Right ventricle myocardium inferior (tissue), 1 donor: ENCODE measurements at places on chromosomes 4 and X.

GRCh38 chr4:150886597-150886996, 128.5 kb downstream of the LRBA start:
- DNase-seq, result no peak

GRCh38 chr4:183515411-183515810, 10.6 kb downstream of the ING2 start:
- no peak for DNase-seq

DNA sequence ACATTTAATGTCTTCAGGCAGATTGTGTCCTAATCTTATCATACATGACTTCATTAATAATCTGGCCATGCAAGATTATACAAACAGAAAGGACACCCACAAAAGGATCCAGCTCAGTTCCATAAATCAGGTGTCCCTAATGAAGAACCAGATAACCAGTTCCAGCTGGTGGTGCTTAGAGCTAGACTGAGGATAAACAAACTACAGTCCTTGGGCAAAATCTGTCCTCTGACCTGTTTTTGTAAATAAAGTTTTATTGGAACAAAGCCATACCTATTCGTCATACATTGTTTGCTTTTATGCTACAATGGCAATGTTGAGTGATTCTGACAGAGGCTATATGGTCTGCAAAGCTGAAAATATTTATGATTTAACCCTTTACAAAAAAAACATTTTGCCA, 199.5 kb downstream of the MID1IP1 start:
- DNase-seq, result no peak

GRCh38 chr4:54277691-54278090, 48.6 kb downstream of the PDGFRA start:
- no peak for DNase-seq

GRCh38 chr4:2754848-2755819, 1.0 kb downstream of the TNIP2 start:
- DNase-seq, result no peak

- no peak for DNase-seq
Observed at GRCh38 chrX:79081895-79082512, 62.5 kb upstream of the GPR174 start.

GRCh38 chr4:8410641-8411271, 29.8 kb downstream of the ACOX3 start:
- DNase-seq, result peak; percentile 77

DNA sequence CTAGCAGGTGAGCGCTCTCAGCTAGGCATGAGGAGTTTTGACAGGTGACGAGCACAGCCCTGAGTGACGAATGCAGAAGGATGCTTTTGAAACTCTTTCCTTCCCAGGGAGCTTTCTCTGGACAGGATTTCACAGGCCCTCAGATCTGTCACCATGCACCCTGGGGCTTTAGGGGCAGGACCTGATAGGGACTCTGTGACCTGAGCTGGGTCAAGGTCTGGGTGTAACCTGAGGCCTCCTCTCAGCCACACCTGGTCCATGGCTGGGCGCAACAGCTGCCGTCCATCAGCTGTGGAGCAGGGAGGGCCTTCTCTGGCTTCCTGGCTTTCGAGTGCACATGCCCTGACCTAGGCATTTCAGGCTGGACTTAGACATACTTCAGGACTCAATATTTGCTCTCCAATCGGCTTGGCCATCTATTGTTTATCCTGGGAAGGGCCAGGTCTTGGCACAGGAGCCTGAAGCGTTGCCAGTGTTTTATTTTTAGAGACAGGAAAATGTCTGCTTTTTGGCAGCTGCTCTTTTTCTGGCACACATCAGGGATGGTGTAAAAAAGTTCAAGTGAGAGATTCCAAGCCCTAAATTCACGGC, 56.4 kb downstream of the C4orf51 start:
- DNase-seq, result no peak

DNA sequence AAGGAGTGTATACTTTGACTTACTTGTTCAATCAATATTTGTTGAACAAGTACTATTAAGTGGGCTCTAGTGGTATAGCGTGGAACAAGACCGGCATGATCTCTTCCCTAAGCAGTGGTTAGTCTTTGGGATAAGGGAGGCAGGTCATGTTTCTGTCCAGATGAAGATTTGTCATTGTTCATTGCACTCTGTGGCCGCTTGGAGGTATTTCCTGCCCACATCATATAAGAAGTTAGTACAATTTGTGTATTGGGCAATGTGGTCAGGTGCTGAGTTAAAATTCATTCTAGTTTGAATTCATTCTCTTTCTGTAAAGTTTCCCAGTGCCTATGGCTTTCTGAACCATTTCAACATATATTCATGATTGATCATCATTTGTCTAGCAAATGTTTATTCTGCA, 101.1 kb upstream of the SHISA3 start:
- no peak for DNase-seq

- DNase-seq, result no peak
Observed at GRCh38 chr4:181739031-181739430, 504.2 kb upstream of the TENM3 start.

- no peak for DNase-seq
Observed at GRCh38 chr4:115121351-115122043, 8.1 kb upstream of the NDST4 start.

DNA sequence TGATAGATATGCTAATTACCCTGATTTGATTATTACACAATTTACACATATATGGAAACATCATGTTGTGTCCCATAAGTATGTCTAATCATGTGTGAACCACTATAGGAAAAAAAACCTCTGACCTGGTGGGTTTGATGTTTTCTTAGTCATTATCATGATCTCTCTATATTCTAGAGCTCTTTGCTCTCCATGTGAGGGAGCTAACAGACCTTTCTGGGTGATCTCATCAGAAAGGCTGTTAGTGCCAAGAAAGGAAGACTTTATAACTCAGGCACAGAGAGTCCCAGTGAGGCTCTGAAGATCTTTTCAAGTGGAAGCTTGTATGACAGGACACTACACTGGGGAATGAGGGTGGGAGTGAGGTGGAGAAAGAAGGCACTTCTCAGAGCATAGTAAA, 527.7 kb upstream of the MAGEB2 start:
- no peak for DNase-seq

DNA sequence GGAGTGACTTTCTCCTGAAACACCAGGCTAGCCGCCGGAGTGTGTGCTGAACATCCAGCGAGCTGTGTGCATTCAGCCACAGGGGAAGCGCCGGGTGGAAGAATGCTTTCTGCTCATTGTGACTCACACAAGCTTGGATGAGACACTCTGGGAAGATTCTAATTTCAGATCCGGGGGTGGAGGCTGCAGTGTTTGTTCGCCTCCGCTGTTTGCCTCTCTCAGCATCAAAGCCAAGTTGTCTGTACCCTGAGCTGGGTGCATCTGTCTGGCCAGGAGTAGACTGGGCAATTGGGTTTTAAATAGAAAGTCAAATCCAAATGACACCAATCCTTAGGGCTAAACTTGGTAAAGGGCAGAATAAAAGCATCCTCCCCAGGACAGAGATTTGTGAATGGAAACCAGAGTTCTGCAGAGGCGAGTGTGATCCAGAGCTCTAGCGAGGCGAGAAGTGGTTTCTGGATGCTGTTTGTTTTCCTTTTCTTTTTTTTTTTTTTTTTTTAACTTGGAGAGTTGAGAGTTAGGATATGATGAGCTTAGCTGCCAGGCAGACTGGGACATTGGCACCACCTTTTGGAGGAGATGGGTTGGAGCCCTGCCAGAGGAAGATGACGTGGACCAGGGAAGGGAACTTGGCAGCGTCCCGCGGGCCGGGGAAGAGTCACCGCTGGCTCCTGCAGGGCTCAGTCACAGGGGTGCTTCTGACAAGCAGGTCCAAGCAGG, 196.0 kb upstream of the PSAPL1 start:
- DNase-seq, result no peak

DNA sequence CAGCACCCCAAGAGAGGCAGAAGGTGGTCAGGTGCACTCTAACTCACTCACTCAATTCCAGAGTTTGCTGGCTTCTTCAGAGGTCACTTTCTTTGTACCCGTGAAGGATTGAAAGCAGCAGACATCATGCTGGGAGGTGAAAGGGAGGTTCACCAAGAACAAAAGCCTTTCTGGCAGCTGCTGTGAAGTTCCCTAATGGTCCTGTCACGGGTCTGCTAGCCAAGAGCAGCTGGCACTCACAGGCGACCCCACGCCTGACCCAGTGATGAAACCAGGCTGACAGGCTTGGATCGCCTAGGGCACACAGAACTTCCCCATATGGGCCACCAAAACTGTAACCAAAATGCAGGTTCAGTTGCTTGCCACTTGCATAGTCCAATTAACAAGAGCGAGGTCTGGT, 11.8 kb downstream of the NUDT11 start:
- DNase-seq, result no peak

DNA sequence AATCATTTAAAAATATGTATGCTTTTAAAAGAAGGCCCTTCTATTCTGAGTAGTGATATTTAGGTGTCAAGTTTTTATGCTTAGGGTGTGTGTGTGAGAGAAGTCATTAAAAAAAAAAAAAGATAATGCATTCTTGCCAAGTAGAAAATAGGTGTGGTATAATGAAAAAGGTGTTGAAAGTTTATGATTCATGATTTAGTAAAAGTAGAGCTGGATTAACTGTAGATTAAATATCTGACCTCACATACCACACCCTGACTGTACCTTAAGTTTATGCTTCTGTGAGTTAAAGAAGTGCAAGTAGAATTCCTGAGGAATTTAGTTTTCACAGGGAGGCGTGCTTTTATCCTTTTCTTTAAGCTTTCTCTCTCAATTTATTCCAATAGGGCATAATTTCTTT, 71.1 kb downstream of the BMPR1B start:
- no peak for DNase-seq

DNA sequence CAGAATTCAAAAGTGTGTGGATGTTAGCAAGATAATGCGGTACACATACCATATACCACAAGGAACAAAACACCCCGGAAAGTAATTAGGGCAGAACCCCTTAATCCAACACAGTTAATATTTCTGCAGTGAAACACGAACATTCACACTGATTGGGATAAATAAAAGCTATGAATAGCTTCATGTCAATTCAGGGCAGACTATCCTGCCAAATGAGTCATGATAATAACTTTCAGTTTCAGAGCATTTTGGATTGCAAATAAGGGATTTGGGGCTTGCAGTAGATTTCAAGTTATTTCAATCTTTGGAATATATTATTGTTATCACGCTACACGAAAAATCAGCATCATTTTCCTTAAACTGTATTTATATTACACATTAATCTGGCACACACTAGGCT, 24.3 kb downstream of the IRF2 start:
- DNase-seq, result no peak

DNA sequence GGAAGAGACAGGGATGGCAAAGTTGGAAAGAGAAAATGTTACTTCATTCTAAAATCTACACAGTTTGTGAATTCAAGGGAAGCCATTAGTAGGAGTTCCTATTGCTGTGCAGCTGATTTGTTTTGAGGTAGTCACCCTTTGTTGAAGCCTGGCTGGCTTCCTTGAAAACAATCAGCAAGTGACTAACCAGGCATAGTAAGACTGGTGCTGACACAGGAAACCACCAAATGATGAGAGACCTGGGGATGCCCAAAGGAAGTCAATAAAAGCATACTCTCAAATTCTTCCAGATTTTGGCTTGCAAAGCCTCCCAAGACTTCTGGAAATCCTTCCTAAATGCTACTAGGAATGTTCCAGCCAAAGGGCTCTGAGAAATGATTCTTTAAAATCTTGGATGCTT, 23.9 kb upstream of the PRDM8 start:
- no peak for DNase-seq

GRCh38 chr4:101853028-101853427, 62.5 kb downstream of the BANK1 start:
- DNase-seq, result no peak

DNA sequence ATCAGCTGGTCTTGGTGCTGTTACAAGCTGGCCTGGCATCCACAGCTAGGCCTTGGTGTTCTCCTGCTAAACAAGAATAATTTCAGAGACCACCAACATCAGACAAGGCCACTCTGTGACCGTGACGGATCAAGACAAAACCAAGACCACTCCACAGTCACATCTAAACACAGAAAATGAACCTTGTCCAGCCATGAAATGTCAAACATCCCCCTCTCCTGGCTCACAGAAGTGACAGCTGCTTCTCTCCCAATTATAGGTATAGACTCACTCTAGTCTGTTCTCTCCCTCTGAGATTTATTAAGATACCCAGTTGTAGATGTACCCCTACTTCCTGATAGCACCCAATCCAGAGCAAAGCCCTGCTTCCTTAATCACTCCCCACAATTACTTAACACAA, 40.4 kb downstream of the EFHC2 start:
- DNase-seq, result no peak

GRCh38 chrX:136742721-136743379, 37.9 kb downstream of the ARHGEF6 start:
- DNase-seq, result no peak

DNA sequence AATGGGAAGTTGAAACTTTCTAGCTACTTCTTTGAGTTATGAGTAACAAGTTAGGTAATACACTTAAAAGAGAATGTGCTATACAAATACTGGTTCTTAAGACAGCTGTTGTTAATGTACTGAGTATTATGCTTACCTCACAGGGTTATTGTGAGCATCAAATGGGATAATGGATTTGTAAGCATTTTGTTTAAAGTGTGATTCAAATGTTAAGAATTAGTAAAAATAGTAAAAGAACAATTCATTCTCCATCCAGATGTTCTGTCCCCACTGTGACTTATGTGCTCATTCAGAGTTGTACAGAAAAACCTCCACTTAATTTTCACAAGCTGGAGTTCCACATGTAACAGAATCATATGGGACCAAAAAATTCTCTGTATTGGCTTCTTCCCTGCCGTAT, 63.6 kb downstream of the AR start:
- DNase-seq, result no peak

DNA sequence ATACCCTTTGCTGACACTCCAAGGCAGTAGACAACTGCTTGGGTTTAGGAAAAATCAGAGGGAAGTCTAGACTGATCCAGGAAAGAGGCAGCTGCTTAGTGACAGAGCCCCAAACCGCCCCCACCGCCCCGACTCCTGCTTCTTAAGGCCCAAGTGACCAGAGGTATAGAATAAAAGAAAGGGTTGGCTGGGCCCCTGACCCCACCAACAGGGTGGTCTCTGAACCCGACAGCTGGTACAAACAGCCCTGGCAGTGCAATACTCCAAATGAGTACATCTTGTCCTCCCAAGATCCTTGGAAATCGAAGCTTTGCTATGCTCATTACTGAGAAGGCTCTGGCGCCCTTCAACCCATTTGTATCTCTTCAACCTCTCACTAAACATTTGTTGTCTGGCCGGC, 78.1 kb upstream of the PLAC1 start:
- DNase-seq, result no peak

GRCh38 chr4:9970399-9971011, 50.8 kb downstream of the SLC2A9 start:
- no peak for DNase-seq

DNA sequence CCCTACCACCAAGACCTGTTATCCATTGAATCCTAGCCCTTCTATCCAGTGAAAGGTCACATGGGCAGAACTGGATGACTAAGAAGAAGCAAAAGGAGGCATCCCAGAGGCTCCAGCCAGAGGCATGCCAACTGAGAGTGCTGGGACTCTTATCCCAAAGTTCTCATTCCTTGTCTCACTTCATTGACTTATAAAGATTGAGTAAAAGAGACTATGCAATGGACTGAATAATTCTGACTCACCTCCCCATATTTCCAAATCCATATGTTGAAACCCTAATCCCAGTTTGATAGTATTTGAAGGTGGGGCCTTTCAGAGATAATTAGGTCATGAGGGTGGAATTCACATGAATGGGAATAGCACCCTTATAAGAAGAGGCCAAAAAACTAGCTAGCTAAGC, 131.4 kb downstream of the COL25A1 start:
- DNase-seq, result no peak
